Cerebellar nuclear complex (tissue), 1 donor: ENCODE measurements at places on chromosomes 6 and 20.
A peak's percentile ranks its signal among the peaks of the same experiment; 100 is the strongest.

GRCh38 chr6:110939429-110940200 lies 18.9 kb upstream of the GTF3C6 start:
- no peak for DNase-seq

GRCh38 chr6:10837009-10837621 lies 1.2 kb downstream of the MAK start:
- no peak for DNase-seq

GRCh38 chr20:16806061-16806460 lies 57.9 kb downstream of the OTOR start:
- no peak for DNase-seq

GRCh38 chr20:16760431-16761304 lies 12.5 kb downstream of the OTOR start:
- DNase-seq = no peak

DNA sequence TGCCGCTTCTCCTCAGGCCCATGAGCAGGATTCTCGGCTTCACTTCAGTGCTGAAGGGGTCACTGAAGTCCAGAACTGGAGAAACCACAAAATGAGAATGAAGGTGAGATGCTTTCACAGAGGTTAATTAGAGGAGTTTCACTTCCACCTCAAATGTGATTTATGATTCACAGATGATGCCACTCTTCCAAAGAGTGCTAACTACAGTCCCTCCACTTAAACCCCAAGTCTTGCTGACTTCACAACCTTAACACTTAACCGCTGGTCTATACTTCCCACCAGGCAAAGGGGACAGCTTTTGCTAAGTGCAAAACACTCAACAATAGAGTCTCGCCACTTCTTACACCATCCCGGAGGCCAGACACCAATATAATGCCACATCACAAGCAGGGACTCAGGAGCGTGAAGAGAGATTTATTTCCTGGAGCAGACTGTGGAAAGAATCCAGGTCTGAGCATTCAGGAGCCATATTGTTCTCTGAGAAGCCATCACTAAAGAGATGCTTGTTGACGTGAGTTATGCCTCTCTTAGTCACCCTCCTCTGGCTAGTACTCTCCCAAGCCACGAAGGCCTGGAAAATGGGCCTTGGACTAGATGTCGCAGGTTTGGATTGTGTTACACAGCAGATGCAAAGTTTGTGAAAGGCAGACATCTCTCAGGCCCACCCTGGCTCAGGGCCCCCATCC lies 24.4 kb downstream of the RRAGD start:
- DNase-seq = no peak

- no peak for DNase-seq
Measured at GRCh38 chr6:81381382-81381916, 371.0 kb downstream of the TENT5A start.

DNA sequence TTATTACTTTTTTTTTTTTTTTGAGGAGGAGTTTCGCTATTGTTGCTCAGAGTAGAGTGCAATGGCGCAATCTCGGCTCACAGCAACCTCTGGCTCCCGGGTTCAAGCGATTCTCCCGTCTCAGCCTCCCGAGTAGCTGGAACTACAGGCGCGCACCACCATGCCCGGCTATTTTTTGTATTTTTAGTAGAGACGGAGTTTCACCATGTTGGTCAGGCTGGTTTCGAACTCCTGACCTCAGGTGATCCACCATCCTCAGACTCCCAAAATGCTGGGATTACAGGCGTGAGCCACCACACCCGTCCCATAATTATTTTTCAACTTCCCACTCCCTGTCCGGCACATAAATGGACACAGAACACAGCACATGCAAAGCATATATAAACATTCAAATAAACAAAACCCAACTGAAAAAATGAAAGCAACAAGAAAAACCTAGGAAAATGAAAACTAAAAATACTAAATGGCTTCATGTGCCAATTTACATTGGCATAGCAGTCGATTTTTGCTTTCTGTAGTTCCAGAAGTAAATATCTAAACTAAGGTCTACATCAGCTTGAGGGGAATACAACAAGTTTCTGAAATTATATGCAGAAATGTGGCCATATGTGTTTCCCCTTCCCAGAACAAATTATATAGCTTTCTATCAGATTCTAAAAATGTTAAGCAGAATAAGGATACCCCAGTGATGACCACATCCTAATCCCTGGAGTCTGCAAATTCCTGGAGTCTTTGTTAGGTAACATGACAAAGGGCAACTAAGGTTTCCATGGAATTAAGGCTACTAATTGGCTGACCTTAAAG lies 113.9 kb downstream of the HFE start:
- no peak for DNase-seq

DNA sequence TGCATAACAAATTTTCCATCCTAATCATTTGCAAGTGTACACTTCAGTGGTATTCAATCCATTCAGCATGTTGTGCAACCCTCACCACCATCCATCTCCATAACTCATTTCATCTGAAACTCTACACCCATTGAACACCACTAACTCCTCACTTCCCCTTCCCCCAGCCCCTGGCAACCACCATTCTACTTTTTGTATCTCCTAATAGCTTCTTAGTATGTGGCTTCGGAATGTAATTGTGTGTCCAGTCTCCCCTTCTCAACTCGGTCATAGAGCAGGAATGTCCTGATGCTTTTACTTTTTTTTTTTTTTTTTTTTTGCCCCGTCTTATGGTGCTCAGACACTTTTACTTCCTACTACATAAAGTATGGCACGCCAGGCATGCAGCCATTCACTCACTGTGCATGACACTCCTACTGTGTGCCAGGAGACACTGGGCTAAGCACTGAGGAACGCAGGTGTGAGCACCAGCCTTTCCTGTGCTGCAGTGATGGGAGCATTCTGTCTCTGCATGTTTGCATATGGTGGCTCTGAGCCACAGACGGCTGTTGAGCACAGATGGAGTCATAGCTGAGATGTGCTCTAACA lies 15.3 kb downstream of the HCK start:
- DNase-seq = no peak

- DNase-seq = no peak
Measured at GRCh38 chr6:104771258-104771832, 88.4 kb downstream of the HACE1 start.

- DNase-seq = no peak
Measured at GRCh38 chr6:129744201-129744879, 34.4 kb upstream of the ARHGAP18 start.

- DNase-seq = no peak
Measured at GRCh38 chr20:36062799-36063198, 91.7 kb upstream of the EPB41L1 start.

GRCh38 chr20:4985658-4986057 lies 15.7 kb downstream of the SLC23A2 start:
- no peak for DNase-seq

DNA sequence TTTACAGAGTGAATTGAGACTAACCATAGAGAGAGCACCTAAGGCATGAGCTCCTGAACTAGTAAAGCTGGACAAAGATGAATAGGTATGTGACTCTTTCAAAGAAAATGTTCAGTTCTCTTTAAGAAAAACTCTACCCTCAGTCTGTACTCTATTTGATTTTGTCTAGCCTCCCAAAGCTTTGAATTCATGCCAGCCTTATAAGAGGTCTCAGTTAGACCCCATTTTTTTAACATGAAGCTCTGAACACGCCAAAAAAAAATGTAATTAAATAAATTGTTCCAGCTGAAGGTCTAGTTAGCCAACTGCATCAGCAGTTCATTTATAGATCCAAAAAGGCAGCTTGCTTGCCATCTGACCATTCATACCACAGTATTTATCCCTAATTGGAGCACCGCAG lies 71.6 kb downstream of the COL9A1 start:
- DNase-seq = no peak

- DNase-seq = no peak
Measured at GRCh38 chr20:63080411-63080810, 73.6 kb upstream of the BHLHE23 start.

- DNase-seq = no peak
Measured at GRCh38 chr6:31622684-31623091, 2.2 kb downstream of the PRRC2A start.

GRCh38 chr6:66628917-66629316 lies 921.9 kb upstream of the EYS start:
- no peak for DNase-seq

- DNase-seq = no peak
Measured at GRCh38 chr6:137271245-137272183, 52.3 kb upstream of the IFNGR1 start.

GRCh38 chr20:58241766-58242465 lies 13.5 kb upstream of the ANKRD60 start:
- DNase-seq = no peak

GRCh38 chr6:139013185-139013800 lies 15.3 kb upstream of the ABRACL start:
- no peak for DNase-seq

DNA sequence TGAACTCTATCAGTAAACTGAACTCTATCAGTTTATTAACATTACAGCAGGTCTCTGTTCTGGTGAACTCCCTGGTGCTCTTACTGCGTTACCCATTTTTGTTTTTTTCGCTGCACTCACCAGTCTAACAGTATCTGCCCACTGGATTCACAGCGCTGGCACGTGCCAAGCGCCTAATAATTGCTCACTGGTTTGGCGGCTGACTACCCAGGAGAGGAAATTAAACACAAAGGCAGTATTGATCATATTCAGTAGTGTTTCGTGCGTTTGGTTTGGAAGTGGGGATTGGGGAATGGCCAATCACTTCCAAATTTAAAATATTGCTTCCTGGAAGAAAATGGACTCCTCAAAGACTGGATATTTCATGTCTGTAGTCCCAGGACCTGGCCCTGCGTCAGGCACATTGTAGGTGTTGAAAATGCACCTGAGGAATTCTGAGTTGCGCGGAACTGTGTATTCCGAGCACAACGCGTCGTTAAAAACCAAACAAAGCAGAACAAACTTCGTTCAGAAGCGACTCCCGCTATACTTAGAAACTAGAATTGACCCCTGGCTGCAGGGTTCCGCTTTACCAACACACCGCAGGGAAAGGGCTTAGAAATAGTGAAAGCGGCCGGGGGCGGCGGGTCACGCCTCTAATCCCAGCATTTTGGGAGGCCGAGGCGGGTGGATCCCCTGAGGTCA lies 1.1 kb upstream of the RPS12 start:
- peak; percentile 21 for DNase-seq

- no peak for DNase-seq
Measured at GRCh38 chr20:4973330-4974097, 27.8 kb downstream of the SLC23A2 start.

GRCh38 chr6:93453956-93454355 lies 34.6 kb upstream of the EPHA7 start:
- DNase-seq = no peak

GRCh38 chr20:33796263-33796906 lies 14.8 kb upstream of the CHMP4B start:
- no peak for DNase-seq

- DNase-seq = no peak
Measured at GRCh38 chr6:45952546-45952945, 63.1 kb downstream of the CLIC5 start.

DNA sequence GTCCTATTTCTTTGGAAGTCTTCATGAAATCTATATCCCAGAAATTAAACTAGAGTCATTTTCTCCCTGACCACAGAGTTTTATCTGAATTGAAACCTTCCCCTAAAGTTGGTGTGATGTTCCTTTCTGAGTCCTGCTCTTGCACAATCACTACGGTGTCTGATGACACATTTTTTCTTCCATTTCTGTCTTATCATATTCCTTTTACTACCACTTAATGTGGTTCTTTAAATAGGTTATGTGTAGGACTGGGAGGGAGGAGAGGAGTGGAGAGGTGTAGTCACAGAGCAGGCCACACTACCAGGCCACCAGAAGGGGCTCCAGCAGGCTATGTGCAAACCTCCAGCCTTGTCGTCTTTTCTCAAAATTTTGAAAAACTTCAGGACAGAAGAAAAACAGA lies 39.7 kb upstream of the ATXN1 start:
- DNase-seq = no peak

- no peak for DNase-seq
Measured at GRCh38 chr6:12903246-12903645, 186.7 kb downstream of the PHACTR1 start.

- DNase-seq = no peak
Measured at GRCh38 chr6:148885136-148885865, 138.5 kb downstream of the UST start.

DNA sequence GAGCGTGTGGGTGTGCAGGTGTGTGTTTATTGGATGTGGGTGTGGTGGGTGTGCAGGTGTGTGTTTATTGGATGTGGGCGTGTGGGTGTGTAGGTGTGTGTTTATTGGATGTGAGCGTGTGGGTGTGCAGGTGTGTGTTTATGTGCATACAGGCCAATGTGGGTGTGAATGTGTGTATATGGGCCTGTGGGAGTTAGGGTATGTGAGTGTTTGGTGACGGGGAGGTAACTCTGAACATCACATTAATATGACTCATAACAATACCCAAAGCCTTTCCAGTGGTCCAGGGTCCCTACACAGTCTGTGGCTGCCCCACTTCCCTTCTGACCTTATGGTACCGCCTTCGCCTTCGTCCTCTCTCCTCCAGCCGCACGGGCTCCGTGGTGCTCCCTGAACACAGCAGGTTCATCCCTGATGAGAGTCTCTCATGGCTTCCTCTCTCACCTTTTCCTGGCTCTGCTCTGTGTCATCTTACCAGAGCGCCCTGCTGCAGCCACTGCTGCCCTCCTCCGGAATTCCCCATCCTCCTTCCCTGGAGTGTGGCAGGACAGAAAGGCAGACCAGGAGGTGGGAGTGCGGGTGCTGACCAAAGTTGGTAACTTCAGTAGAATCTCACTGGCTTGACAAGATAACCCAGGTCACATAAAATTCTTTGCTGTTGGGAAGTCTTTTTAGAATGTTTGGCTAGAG lies 80.0 kb downstream of the SLC2A10 start:
- no peak for DNase-seq

- DNase-seq = no peak
Measured at GRCh38 chr20:34415079-34415478, 52.0 kb downstream of the ITCH start.

GRCh38 chr6:159887146-159887545 lies 3.6 kb upstream of the MAS1 start:
- DNase-seq = no peak

DNA sequence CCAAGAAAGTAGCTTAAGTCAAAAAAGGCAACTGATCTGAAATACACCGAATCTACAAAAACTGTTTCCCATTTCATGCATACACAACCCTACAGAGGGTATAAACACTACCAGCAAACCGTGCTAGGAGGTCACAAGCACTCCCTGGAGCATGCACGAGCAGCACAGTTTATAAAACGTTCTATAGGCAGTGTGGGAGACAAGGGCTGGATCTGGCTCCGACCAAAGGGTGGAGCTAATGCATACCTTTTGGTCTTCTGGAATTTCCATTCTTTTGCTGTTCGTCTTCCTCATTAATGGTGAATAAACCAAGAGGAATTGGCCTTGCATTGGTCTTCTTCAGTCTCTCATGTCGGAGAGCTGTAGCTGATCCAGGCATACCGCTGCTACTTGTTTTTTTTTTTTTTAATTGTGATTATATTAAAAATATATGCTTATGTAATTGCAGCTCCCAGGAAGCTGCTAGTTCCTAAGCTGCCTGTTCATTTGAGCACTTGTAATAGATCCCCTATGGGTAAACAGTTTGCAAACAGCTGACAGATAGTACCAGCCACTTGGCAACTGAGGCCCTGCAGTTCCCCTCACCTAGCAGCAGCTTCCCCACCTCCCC lies 24.5 kb downstream of the MAP7 start:
- peak; percentile 34 for DNase-seq
